ENCODE measurements at places on chromosomes 3 and 15.

DNA sequence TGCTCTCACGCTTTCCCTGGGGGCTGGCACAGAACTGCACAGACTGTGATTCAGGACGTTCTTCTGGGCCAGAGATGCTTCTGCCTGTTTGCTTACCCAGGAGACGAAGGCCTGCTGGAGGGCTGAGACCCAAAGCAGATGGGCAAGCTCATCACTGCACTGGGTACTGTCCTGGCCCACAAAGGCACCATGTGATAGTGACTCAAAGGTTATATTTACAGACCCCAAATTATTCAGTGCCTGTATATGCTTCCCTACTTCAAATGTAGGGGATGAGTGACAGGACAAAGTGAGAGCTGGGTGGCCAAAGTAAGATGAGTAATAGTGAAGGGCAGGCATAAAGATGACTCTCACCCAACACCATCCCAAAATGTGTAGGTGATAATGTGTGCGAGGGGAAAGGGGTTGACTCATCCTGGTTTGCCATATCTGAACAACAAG lies 127.4 kb downstream of the WDR76 start:
- peak; percentile 25 for ATAC-seq

GRCh38 chr3:123202451-123202850 lies 708 bp downstream of the SEC22A start:
- no peak for ATAC-seq

DNA sequence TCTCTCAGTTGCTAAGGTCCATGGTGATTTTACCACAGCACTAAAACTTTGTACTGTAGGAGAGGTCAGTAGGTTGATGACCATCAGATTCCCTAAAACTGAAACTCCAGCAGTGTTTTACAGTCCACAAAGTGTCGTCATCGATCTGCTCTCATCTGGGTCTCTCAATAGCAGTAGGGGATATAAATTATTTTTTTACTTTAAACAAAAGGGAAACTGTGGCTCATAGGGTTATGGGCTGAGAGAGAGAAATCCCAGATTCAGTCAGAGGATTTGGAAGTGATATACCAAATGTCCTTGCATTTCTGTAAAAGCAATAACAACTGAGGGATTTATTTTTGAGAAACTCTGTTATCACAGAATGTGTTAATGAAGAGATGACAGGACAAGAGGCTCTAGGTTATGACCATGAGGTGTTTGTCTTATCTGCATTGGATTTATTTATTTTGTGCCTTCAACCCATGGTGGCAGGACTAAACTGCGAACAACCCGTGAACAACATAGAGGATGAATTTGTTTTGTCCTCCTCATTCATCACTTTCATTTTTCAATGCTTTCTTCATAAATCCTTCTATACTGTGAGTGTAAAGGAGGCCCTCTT lies 869.7 kb downstream of the OTOL1 start:
- ATAC-seq: no peak

GRCh38 chr15:88623061-88623460 lies 1.9 kb downstream of the AEN start:
- ATAC-seq: peak; percentile 60

DNA sequence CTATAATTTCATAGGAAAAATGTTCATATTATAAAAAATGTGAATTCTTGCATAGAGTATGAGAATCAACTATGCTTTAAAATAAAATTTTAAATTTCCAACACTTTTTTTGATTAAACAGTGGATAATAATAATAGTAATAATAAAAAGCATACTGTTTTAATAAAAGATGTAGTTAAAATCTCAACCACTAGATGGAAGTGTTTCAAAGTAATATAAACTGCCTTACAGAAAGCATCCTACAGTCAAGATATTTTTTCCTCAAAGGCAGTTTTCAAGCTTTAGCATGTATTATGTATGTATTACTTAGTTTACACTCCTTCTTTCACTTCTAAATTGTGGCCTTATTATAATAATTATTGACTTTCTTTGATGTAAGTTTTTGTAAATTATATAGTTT lies 217.5 kb downstream of the CHL1 start:
- no peak for ATAC-seq

DNA sequence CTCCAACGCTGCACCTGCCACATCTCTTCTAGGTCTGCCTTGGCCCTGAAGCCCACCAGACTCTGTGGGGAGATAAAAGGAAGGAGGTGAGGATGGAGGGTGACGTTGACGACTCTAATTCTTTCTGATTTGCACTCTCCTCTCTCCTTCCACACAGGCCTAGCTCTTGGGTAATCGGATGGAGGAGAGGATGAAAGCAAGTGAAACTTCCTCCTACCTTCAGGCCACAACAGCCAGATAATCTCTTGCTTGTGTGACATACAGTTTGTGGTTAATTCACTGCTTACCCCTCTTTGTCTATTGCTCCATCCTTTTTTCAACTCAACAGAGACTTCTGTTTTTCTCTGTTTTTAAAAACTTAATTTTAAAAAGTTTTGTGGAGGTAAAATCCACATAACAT lies 208.1 kb downstream of the SV2B start:
- no peak for ATAC-seq

DNA sequence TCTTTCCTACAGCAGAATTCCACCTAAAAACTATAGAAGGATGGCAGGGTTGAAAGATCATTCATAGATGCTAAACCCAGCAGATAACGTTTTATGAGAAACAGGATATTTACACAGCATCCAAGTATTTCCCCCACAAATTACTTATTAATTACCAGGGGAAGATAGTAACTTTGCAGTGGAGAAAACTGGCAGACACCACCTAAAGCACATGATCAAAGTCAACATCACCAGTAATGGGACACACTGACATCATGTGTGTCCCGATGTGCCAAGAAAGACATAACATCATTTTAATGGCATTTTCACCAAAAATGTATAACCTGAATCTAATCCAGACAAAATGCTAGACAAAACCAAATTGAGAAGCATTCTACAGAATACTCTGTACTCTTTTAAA lies 220.4 kb upstream of the THBS1 start:
- ATAC-seq: no peak

DNA sequence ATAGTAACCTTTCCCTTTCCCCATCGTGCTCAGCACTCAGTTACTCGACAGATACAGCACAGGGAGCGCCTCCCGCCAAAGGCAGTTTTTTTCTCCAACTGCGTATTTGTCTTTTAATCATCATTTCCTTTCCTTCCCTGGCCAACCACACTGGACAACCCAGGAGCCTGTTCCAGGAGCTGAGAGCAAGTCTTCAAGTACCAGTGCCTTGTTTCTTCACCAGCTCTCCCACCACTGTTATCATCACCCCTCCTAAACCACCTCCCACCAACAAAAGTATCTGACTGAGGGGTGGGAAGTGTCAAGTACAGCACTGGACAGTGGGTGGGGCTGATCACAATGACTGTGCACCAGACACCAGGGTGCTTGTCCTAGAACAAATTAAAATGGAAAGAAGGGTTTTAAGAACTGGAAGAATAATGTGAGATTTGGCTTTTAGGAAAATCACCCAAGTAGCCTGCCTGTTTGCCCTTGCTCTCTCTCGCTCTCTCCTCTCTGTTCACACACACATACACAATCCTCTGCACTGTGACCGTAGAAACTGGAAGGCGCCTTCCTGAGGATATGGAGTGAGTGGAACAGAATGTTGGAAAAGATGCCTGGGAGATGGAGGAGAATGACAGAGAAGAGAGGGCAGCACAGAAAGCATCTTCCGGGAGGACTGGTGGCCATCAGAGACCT lies 126.3 kb downstream of the TNIK start:
- no peak for ATAC-seq

GRCh38 chr3:51340013-51340829 lies 44.9 kb upstream of the MANF start:
- no peak for ATAC-seq

DNA sequence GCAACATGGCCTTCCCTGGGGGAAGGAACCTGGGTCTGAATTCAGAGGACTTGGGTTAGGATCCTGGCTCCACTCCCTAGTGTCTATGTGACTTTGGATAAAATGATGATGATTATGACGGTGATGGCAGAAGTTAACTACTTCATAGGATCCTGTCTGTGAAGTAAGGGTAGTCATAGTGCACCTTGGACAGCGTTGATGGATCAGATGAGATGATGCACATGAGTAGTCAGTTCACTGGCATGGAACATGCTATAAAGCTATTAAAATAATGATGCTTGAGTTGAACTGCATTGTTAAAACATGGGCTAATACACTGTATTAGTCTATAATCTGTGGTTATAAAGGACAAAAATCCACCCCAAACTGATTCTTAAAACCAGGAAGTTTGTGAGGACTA lies 62.0 kb downstream of the EEFSEC start:
- no peak for ATAC-seq

GRCh38 chr3:45690336-45691035 lies 1.3 kb downstream of the SACM1L start:
- ATAC-seq: no peak

DNA sequence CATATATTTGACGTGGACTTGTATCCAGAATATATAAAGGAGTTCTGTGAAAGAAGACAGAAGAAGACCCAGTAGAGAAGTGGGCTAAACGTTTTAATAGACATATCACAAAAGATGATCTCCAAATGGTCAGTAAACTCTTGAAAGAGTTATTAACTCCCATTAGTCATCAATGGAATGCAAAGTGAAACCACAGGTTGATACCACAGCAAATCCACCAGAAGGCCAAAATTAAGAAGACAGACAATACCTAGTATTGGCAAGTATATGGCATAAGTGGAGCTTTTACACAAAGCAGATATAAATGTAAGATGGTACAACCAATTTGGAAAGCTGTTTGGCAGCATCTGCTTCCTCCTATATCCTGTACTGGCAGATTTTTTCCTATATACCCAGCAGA lies 6.0 kb downstream of the SPATA16 start:
- no peak for ATAC-seq

GRCh38 chr3:171711461-171712170 lies 98.7 kb downstream of the PLD1 start:
- no peak for ATAC-seq

GRCh38 chr3:77256584-77257503 lies 216.9 kb downstream of the ROBO2 start:
- ATAC-seq: no peak

DNA sequence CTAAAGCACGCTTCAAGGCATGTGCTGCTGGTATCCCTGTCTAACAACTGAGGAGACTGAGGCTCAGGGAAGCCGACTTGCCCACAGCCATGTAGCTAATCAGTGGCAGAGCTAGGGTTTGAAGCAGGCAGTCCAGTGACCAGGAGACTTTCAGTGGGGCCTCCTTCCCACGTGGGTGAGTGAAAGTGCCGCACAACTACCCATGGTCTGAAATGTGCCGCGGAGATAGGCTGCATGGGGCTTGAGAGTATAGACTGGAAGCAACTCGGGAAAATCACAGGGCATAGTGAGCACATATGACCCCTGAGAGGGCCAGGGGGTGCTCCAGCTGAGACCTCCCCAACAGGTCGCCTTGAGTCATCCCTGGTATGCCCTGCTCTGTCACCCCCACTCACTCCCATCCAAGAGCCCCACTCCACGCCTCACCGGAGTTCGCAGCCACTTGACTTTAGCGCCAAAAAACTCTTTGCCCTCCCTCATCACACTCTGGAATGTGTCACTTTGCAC lies 19.1 kb downstream of the FAM174B start:
- ATAC-seq: no peak

DNA sequence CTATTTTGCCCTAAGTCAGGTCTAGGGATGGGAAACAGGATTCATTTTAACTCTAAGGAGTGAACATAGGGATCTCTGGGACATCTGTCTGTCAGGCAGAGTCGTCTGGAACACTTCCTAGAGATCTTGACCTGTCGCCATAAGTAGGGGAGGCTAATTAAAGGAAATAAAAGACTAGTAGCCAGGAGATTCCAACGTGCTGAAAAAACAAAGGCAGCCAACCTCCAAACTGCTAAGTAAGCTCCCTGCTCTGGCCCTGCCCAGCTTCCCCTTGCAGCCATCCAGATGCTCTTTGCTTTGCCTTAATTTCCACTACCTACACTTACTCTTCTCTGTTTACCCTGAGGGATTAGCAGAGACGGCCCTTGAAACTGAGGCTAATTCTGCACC lies 18.4 kb upstream of the TSEN2 start:
- ATAC-seq: no peak

GRCh38 chr3:124383846-124384466 lies 346.3 kb upstream of the UMPS start:
- no peak for ATAC-seq

DNA sequence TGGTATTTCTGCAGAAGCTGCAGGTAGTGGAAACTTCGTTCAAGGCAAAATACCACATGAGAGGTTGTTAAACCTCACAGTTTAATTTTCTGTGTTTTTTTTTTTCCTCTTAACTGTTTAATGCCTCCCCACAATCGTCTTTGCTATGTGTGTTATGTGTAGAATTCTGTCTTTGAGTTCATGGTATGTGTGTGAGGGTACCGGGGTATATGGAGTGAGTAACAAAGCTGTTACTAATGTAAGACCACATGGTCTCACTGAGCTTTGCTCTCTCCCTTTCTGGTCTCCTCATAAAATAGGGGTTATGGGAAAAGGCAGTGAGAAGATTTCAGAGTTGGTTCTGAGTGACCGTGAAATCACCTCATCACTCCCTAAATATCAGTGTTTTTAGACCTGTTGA lies 143.6 kb downstream of the USP13 start:
- ATAC-seq: no peak

- ATAC-seq: no peak
Observed at GRCh38 chr3:53496984-53497383, 2.6 kb downstream of the CACNA1D start.

DNA sequence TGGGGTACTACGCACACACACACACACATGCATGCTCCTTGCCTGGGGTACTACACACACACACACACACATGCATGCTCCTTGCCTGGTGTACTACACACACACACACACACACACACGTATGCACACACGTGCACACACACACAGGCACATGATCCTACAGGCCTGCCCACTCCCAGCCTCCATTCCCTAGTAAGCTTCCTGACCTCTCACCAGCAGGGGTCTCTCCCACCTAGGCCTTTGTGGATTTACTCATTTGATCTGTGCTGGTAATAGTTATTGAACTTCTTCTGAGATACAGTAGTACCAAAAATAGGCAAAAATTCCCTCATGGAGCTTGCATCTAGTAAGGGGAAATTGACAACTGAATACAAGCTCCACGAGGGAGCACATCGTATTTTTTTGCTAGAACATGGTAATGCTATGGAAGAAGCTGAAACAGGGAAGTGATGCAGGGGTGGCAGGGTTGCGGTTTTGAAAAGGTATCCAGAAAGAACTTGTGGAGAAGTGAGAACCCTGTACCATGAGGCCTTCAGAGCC lies 19.1 kb downstream of the TTC21A start:
- peak; percentile 65 for ATAC-seq

DNA sequence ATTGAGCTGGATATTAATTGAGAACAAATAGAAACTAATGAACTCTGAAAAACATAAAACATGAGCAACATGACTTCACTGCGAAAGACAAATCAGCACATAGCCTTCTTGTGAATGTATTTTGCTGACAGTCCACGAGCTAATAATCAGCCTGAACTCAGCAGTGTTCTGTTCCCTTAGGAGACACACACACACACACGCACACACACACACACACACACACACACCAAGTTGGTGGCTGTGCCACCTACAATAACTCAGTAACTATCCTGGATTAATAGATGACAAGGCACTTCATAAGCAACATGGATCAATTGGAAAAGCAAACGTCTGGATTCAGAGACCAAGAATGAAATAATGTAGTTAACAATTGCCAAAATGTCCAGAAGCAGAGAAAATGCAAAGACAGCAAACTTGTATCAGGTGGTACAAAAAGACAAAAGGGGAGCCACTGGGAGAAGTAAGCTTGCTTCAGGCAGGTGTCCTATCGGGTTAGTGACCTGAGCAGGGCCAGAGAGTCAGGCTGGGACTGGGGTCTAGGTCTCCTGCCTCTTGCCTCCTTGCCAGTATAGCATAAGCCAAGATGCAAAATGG lies 20.5 kb upstream of the UBE2Q2 start:
- no peak for ATAC-seq

Data from activated CD4-positive, CD25-positive, alpha-beta regulatory T cell treated with anti-CD3 and anti-CD28 coated beads, Interleukin-2, amount 50 U/mL, for 24 hours (primary cell).